ENCODE measurements at places on chromosomes 11 and 22.

- DNase-seq = no peak
Measured at GRCh38 chr22:22720724-22721261, 76.4 kb downstream of the GGTLC2 start.

GRCh38 chr11:27352781-27353180, 10.2 kb downstream of the CCDC34 start:
- DNase-seq = no peak

- DNase-seq = no peak
Measured at GRCh38 chr11:10450462-10451425, 4.3 kb upstream of the AMPD3 start.

DNA sequence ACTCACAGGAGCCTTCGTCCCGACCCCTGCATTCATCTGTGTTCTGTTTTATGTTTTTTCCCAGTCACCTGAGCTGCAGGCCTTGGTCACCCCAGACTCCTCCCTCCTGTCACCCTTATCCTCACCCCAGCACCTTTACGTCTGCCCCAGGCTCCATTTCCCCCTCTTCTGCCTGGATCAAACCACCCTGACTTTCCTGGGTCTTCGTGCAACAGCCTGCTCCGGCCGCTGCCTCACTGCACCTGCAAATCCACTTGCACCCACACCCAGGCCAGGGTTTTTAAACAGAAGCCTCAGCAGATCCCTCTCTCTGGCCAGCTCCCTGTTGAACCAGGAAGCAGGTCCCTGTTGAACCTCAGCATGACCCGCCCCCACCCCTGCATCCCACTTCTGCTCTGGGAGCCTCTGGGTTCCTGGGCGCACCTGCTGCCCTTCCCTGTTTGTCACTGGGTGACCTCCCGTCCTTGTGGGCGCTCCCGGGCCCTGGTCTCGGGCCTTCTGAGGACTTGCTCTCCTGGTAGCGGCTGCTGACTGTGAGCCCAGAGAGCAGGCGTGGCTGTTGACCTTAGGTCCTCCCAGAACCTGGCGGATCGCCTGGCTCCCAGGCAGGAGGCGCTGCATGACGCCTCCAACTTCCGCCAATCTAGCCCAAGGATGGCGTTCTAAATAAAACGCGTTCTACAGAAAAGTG, 12.8 kb downstream of the MAPK8IP2 start:
- no peak for DNase-seq

DNA sequence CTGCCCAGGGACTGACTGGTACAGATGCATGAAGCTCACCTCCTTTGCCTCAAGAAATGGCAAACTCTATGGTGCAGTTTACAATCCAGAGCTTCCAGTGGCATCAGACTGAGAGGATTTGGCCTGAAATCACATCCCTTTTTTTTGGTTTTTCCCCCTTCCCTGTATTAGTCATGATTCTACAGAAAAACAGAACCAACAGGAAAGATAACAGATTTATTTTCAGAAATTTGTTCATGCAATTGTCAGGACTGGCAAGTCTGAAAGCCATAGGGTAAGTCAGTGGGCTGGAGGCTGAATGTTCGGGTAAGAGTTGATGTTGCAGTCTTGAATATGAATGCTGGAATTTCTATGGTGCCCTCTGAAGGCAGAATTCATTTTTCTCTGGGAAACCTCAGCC, 12.0 kb upstream of the ZDHHC13 start:
- DNase-seq = no peak

GRCh38 chr22:33303099-33303498, 244.9 kb upstream of the SYN3 start:
- DNase-seq = no peak

DNA sequence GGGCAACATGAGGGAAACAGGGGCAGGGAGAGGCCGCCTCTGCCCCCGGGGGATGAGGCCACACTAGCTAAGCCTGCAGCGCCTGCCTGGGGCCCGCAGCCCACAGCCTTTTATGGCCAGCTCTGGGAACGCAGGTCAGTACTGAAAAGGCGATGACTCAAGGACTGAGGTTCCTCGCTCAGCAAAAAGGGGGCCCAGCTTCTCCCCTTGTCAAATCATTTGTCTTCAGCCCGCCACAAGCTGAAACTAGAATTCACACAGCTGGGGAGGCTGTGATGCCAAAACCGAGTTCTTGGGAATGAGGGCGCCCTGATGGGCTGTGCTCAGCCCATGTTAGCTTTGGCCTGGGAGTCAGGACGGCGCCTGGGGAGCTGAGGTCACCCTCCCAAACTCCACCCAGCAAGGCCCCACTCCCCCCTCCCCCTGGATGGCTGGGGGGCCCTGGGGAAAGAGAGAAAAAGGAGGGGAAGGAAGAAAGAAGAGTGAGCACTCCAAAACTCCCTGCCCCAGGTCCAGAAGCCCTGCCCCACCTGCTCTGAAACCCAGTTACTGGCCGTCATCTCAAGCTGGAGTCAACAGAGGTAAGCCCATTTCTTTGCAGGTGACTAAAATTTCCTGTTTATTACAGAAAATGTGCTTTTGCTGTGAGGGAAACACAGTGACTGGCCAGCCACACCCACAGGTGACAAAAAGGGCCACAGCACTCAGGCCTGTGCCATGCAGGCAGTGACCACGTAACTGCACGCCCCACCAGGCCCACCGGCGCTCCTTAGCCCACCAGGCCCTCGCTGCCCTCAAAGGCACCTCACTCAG, 13.7 kb downstream of the EHD1 start:
- DNase-seq = no peak

GRCh38 chr22:28630177-28630574, 49.5 kb downstream of the TTC28 start:
- no peak for DNase-seq

- DNase-seq = no peak
Measured at GRCh38 chr11:13984616-13985450, 22.3 kb downstream of the SPON1 start.

DNA sequence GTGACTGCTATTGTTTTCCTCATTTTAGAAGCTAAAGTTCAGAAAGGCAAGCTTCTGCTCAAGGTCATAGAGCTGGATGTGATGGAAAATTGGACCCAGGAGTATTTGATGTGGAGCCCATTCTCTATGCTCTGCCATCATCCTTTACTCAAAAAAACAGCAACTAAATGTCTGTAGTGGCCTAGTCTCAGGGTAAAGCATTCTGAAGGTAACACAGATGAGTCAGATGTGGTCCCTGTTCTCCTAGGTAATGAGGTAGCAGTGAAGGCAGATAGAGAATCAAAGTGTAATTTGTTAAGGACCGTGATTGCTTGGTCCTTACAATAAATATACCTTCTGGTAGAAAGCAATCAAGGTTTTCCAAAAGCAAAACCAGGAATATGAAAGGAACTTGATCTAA, 84.4 kb upstream of the SPON1 start:
- no peak for DNase-seq

DNA sequence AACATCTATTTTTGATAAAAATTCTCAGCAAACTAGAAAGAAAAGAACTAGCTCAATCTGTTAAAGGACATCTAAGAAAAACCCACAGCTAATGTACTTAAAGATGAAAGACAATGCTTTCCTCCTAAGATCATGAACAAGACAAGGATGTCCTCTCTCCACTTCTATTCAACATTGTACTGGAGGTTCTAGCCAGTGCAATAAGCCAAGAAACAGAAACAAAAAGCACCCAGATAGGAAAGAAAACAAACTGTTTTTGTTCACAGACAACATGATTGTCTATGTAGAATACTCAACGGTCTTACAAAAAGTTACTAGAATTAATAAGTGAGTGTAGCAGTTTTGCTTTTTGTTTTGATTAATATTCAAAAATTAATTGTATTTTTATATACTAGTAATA, 7.8 kb downstream of the CD3D start:
- DNase-seq = no peak

GRCh38 chr11:61256710-61257482, 15.9 kb downstream of the PGA5 start:
- DNase-seq = no peak

DNA sequence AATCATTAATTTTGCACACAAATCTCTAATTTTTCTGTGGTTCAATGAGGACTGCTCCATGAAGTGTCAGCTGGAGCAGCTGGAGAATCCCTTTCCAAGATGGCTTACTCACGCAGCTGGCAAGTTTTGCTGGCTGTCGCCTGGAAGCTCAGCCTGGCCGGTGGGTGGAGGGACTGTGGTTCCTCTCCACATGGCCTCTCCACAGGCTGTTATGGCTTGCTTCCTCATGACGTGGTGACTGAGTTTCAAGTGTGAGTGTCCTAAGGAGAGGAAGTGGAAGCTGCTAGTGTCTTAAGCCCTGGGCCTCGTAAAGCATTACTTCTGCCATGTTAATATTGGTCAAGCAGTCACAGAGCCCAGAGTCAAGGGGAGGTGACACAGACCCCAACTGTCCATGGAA, 14.0 kb upstream of the NRIP3 start:
- DNase-seq = no peak

DNA sequence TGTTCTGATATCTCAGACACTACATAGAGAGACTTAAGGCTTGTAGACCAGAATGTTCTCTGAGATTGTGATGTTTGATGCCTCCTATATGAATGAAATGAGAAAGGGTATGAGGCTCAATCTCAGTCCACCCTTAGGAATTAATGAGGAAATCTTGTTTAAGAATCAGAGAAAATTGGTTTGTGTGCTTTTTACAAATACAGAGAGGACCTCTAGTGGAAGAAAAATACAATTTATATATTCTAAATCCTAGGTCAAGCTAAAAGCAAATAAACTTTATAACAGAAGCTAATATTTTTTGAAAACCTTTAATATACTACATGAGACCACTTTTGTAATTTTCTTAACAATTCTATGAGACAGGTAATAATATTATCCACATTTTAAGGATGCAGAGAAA, 5.0 kb upstream of the OR52H1 start:
- no peak for DNase-seq

GRCh38 chr11:14308114-14308896, 50.7 kb downstream of the RRAS2 start:
- DNase-seq = no peak

DNA sequence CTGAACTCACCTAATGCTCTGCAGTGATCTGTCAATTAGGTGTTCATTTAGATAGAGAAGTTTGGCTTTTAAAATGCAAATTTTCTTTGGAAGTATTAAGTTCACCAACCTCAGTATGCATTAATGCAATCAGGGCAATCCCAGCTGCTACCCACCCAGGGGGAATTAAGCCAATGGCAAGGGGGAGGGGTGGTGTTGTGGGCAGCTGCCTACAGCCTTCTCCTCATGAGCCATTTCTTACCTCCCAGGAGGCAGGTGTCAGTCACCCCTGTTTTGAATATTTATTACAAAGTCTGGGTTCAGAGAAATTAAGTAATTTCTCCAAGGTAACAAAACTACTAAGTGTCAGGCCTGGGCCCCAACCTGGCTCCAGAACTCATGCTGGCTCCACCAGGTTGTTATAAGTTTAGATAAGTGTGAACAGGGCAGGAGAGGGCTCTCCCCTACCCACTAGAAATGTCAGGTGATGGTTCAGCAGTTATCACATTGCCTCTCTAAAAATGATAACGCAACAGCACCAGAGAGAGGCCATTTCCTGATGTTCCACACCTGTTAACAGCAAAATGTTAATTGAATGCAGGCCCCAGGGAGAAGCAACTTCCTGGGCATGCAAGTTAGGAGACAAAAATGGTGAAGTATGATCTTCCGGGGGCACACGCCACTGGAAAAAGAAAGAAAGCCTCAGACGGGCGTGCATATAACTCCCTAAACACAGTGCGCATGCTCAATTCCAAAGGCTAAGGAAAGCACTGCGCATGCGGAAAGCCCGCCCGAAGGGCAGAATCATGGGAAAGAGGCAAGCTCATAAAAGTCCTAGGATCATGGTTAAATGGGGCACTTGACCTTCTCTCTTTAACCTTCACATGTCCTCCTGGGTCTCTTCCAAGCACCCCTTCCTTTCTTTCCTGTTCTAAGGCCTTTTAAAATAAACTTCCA, 35.4 kb upstream of the GNAZ start:
- DNase-seq = no peak

DNA sequence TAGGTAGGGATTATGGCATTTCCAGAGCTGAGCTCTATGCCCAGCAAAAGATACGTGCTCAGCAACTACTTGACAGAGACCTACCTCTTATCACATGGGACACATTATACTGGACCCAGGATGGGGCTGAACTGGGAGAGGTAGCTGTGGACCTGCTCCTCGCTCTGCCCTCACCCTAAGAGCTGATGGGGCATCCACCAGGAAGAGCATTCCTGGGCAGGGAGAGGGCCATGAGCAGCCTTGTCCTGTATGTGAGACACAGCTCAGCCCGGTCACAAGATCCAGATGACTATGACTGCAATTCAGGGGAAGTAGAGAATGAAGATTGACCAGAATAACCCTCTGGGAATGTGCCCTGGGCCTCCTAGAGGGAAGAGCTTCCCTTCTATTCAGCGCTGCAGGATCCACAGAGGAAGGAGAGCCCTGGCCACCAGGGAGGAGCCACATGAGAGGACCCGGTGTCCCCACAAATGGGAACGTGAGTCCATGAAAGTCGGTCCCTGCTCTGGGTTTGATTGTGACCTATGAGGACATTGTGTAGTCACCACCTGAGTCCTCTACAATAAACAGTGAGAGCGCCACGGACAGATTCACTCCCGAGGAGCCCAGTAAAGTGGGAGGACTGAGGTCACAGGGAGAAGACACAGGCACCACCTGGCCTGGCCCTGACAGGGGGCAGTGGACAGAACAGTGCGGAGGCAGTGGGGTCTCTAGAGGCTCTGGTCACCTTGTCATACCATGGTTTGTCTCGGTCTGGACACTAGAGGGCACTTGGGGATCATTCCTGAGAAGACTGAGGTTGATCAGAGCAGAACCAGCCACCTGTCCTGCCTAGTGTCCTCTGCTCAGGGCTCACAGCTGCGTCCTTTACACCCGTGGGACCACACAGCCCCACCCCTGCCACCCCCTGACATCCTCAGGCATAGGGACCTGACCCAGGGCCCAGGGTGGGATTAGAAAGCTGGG, 99.5 kb downstream of the ZNF280B start:
- DNase-seq = no peak

DNA sequence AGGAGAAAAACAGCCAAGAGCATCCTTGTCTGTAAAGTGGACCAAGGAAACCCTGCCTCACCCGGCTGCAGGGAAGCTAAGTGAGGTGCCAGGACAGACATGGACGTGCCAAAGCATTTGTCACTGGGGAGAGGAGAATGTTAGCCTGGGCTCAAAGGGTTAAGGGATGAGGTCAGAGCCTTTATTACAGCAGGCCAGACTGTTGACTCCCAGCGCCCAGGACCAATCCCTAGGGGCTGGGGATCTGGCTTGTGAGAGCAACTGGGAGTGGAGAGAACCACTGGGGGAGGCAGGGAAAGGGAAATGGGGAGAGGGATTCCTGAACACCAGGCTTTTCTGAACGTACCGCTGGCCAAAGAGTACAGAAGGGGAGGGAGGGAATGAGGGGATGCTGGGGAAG, 2.6 kb downstream of the CHRM1 start:
- DNase-seq = no peak

- DNase-seq = no peak
Measured at GRCh38 chr11:111001986-111002611, 243.4 kb upstream of the POU2AF2 start.

DNA sequence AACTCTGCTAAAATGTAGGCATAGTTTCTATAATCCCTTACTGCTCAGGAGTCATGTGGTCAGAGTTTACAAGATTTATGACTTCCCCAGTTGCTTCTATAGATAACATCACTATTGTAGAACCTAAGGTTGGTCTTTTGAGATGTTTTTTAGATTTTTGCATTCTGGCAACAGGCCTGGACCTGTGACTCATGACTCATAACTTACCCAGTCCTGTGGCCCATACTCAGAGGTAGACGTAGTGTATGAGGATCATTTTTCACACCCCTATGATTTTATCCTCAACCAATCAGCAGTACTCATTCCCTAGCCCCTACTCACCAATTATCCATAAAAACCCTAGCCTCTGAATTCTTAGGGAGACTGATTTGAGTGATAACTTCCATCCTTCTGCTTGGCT, 384.4 kb upstream of the DDI1 start:
- DNase-seq = no peak
